Mammary epithelial cell (primary cell): ENCODE measurements at places on chromosomes 1 and 21.

DNA sequence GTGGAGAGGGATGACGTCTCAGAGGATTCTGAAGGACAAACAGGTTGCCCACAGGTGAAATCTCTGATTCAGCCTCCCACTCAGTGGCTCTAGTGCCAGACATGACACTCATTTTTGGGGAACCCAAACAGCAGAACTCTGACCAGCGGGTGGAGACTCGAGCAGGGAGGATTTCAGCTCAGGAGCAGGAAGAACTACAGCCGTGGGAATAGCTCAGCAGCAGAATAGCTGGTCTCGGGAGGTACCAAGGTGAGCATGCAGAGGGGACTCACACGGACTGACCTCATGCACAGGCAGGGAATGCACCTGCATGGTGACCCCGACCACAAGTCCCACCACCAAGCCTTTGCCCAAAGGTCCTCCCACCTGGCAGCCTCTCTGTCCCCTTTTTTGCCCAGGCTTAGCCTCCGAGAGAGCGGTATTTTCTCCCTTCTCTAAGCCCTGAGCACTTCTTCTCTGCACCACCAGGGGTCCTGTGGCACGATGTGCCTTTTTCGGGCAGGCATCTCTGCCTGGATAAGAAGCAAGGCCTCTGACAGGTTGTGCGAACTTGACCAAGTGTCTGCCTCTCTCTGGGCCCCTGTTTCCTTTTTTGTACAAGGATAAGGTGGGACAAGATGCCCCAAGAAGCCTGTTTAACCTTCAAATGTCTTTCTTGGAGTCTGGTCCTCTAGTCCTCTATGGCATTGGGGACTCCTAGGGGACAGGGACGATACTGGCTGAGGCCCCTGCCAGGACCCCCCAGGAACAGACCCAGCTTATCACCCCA, 8.8 kb upstream of the FGR start:
- DNase-seq: peak; percentile 46

DNA sequence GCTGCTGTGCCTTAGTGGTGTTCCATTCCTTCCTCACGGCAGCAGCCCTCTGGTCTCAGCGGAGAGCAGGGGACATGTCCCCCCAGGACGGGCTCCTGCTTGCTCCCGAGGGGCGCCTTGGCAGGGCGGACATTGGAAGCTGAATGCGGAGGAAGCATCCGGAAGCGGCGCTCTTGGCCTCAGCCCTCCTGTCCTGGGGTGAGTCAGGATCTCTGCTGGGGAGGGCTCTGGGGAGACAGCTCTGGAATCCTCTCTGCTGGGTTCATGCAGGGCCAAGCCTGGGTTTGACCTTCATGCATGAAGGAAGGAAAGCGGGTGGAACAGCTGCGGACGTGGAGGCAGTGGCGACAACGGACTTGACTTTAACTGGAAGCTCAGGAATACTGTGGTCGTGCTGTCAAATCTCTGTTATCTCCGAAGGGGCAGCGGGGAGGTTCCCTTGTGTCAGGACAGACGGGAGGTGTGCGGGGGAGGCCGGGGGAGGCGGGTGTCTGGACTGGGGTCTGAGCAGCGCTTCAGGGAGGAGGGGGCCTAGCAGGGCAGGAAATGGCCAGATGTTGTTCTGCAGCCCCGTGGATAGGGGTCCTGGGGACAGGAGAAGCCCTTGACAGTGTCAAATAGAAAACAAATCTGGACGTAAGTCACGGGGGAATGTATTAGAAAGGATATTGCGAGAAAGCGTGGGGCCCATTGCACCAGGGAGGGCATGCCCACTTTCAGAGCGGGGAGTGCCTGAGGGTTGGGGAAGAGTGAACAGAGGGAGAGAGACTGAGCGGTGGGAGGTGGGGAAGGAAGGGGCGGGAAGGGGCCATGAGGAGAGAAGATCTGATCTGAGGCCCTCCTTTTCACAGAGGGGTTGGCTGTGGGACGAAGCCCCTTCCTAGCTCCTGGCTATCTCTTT, 26.6 kb downstream of the CRYAA start:
- no peak for DNase-seq

DNA sequence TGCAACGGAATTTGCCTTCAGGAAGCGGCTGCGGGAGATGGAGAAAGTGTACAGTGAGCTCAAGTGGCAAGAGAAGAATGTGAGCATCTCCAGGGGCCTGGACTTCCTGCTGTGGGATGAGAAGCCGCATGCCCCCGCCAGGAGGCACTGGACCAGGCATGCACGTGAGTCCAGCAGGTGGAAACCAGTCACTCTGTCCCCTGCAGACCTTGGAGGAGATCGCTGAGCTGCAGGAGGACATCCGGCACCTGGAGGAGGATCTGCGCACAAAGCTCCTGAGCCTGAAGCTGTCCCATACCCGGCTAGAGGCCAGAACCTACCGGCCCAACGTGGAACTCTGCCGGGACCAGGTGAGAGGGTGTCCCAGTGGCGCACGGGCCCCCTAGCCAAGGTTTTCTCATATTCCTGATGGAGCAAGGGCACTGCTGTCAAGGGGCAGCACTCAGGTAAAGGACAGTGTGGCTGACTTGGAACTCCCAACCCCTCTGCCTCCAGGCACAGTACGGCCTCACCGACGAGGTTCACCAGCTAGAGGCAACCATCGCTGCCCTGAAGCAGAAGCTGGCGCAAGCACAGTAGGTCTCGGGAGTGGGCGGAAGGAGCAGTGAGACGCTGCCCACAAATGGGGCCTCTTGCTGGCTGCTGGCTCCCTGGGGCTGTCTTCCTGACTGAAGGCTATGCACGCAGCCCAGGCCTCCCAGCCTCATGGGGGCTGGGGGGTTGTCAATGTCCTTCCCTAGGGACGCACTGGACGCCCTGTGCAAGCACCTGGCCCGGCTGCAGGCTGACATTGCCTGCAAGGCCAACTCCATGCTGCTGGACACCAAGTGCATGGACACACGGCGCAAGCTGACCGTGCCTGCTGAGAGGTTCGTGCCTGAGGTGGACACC, 1.2 kb upstream of the ADPRS start:
- no peak for DNase-seq

- DNase-seq: no peak
These were observed 41.0 kb upstream of the APOBEC4 start for GRCh38 chr1:183694066-183694465.

GRCh38 chr21:34946916-34947534, 102.1 kb downstream of the RUNX1 start:
- no peak for DNase-seq

- no peak for DNase-seq
These were observed 36.2 kb upstream of the KCNA10 start for GRCh38 chr1:110554871-110555801.

- peak; percentile 75 for DNase-seq
These were observed 18.7 kb upstream of the FMO2 start for GRCh38 chr1:171166361-171166760.

GRCh38 chr1:89519779-89520358, 4.8 kb upstream of the LRRC8B start:
- DNase-seq: peak; percentile 22

DNA sequence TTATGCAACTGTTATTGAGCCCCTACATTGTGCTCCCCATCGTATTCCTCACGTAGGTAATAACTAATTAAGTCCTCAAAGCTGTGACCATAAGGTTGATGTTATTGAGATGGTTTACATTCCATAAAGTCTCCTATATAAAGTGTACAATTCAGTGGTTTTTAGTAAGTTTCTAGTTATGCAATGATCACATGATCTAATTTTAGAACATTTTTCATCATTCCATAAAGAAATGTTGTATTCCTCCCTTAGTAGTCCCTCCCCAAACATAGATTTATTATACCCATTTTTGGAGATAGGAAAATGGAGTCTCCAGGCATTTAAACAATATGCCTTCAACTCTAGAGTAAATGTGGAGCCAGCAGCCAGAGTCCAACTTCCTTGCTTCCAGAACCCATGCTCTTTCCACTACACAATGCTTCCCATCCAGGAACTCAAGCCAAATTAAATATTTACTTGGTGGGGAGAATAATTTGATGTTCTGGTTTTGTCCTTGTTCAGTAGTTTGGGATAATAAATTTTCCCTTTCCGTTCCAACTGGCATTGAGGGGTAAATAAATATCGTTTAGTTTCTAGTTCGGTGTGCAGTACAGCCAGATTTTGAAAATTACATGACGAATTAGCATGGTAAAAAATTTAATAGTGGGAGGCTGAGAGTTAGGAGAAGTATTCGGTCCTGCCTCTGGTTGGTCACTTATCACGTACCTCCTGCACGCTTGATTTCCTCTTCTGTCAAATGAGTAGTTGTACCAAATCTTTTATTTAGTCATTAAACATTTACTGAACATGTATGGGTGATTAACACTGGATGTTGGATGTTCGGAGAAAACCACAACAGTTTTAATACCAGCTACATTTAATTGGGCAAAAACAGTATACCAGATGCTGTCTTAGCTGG, 66.3 kb downstream of the CACHD1 start:
- no peak for DNase-seq

DNA sequence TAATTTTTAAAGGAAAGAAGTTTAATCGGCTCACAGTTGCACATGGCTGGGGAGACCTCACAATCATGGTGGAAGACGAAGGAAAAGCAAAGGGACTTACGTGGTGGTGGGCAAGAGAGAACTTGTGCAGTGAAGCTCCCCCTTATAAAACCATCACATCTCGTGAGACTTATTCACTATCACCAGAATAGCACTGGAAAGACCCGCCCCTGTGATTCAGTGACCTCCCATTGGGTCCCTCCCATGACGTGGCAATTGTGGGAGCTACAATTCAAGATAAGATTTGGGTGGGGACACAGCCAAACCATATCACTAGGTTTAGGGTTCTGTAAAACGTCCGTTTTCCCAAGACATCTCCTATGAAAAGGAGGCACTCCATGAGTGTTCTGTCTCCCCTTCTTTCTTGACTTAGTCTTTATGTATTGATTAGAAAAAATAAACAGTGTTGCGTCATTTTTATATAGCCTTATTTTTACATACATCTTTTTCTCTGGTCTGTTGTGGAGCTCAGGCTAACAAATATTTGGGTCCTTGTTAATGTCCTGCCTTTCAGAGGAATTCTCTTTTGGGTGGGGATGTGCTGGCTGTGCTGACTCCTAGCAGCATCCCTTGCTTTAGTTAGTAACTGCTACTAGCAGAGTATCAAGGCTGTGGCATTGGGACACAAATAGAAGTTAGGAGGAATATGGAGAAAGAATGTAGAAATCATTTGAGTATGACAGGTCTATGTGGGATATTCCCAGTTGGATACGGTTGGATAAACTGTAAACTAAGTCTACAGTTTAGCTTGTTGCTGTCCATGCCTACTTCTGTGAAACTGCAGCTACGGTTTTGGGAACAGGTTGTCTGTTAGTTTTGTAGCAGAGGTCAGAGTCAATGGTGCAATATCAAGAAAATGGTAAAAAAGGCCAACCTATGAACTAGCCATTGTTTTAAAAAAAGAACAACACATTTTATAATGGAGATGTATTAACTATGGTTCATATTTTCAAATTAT, 23.5 kb downstream of the BACH1 start:
- no peak for DNase-seq

DNA sequence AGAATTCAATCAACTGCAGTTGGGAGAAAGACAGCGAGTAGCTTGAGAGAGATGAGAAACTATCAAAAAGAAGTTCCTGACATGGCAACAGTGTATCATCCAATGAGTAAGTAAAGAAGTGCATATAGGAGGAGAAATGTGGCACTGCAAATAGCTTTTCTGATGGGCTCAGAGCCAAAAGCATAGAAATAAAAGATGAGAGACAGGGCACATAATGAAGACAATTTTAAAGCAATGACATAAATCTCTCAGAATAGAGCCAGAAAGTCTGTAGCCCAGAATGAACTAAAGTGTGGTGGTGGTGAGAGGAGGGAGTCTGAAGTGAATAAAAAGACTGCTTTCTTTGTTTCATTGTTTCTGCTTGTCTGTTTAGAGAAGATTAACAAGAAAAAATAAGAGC, 34.3 kb downstream of the TNFSF18 start:
- no peak for DNase-seq

DNA sequence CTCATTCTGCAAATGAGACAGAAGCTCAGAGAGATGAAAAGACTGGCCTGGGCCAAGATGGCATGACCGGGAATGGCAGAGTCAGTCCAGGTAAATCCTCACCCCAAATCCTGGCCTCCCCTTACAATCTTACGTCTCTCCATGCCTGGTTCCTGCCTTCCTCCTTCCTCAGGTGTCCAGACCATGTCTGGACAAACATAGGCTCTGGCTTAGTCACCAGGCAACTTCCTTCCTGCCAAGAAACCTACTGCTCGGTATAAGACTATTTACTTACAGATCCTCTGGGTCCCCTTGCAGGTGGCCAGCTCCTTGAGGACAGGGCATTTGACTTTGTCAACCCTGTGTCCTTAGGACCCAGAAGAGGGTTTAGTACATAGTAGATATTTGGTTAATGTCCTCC, 69.4 kb upstream of the ROR1 start:
- DNase-seq: peak; percentile 45

- no peak for DNase-seq
These were observed 5.6 kb downstream of the MCOLN2 start for GRCh38 chr1:84991097-84991920.
